Activated B cell treated with CpG ODN at 0.5 μM for 24 hours (primary cell): ENCODE measurements at places on chromosomes 11 and 22.

DNA sequence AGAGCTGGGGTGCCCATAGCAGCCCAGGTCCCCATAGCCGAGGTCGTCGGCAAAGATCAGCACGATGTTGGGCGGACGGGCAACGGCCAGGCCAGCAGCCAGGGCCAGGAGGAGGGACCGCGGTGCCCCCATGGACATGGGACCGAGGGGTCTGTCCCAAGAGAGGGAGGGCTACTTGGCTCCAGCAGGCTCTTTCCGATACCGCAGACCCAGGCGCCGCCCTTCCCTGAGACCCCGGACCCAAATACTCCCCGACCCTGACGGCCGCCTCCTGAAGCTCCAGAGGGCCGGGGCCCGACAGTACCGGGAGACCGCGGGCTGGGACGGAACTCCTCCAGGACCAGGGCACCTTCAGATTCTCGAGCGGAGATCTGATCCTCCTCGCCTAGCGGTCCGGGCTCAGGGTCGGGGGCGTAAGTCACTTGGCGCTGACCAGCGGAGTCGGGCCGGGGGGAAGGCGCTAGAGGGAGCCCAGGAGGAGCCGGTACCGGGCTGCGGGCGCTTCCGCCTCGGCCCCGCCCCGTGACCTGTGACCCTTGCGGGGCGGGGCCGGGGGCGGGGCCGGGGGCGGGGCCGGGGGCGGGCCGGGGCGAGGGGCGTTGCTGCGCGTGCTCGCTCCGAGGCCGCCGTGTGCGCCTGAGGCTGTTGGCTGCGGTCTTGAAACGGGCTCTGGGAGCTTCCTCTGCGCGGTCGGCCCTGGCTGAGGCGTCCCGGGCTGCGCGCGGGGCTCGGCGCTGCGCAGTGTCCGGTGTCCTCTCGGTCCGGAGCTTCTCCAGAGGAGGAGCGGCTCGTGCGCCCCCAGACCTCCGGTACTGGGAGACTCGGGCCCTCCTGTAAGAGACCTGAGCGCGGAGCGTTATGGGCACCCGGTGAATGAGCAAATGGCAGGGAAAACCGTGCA, at the start of gene ARSA:
ARSA (minus strand) TSS at position 511 of the 901 bp plus-strand sequence; CDS start at position 138, 373 bp downstream.
- H3K27me3 ChIP-seq = no peaks in the 10 kb centered on the region
- H3K4me1 ChIP-seq = peaks cover 14% of the 10 kb centered on the region
- peak; percentile 66 for DNase-seq
- peaks cover 10% of the 10 kb centered on the region for H3K36me3 ChIP-seq
- peak within 1 kb of the TSS; percentile 85 for H3K4me3 ChIP-seq

- no peaks in the 10 kb centered on the region for H3K4me1 ChIP-seq
- H3K27me3 ChIP-seq = peaks cover 3% of the 10 kb centered on the region
- DNase-seq = no peak
- H3K27ac ChIP-seq = no peak overlapping the region
- H3K36me3 ChIP-seq = no peaks in the 10 kb centered on the region
Measured at GRCh38 chr11:115525531-115526006, 21.4 kb upstream of the CADM1 start.

- H3K27ac ChIP-seq = peak overlapping the region; percentile 88
- peaks cover 77% of the 10 kb centered on the region for H3K4me1 ChIP-seq
- DNase-seq = peak; percentile 26
- H3K27me3 ChIP-seq = no peaks in the 10 kb centered on the region
- peak overlapping the region; percentile 96 for H3K4me3 ChIP-seq
- peaks cover 29% of the 10 kb centered on the region for H3K36me3 ChIP-seq
Measured at GRCh38 chr11:67439321-67440228, 2.1 kb upstream of the PTPRCAP start.

DNA sequence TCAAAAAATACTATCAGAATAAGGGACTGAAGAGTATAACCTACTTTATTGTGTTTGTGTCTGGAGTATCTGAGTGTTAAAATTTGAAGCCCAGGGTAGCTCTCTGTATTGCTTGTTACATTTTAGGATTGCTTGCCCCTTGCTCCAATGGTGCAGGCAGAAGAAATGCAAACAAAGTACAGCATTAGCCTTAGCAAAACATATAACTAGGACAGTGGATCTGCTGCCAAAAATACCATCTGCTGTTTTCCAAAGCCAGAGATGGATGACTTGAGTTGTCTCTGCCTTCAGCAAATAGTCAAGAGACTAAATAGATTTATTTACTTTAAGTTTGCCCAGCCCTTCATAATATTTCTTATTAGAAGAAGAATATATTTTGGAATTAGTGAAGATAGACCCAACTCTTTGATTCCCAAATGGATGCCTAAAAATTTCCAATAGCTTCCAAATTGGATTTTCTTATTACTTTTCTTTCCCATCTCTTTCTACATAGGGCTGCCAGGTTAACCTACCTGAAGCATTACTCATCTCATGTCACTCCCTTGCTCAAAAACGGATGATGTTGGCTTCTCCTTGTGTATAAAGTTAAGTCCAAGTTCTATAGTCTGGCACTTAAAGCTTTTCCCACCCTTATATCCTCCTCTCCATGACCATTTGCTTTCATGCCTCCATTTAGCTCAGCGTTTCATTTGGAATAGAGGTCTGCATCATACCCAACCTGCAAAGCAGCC, 66.3 kb downstream of the LDLRAD3 start:
- H3K27me3 ChIP-seq = peaks cover 2% of the 10 kb centered on the region
- H3K27ac ChIP-seq = no peak overlapping the region
- no peaks in the 10 kb centered on the region for H3K4me1 ChIP-seq
